ENCODE measurements at places on chromosomes 2 and 18. TPM values are rescaled to one million over a fixed set of nuclear protein-coding genes. Genes with fewer than 3 reads are reported as not detected.

The PSD4 gene
- total RNA-seq = 6.1 TPM

The ECEL1 gene
- total RNA-seq = not detected

The BCL11A gene
- under 0.01 TPM for total RNA-seq

The LMAN2L gene
- 27.0 TPM for total RNA-seq

The SP100 gene
- total RNA-seq = 93.0 TPM

The TCF4 gene
- 57.6 TPM for total RNA-seq

The SERPINE2 gene
- total RNA-seq = 77.9 TPM

The PLGLB1 gene
- 0.99 TPM for total RNA-seq

The ZBTB7C gene
- total RNA-seq = 0.33 TPM

The CHRNG gene
- total RNA-seq = not detected

The PLEK gene
- total RNA-seq = not detected

The DCDC2C gene
- total RNA-seq = not detected

The SOX11 gene
- total RNA-seq = 2.1 TPM

The RAX gene
- total RNA-seq = not detected

The RNF144A gene
- 0.17 TPM for total RNA-seq

All from fibroblast of lung (primary cell).